ENCODE measurements at places on chromosomes 16 and 17.

GRCh38 chr16:68995011-68995504 lies 110.4 kb upstream of the HAS3 start:
- DNase-seq = peak; percentile 58

DNA sequence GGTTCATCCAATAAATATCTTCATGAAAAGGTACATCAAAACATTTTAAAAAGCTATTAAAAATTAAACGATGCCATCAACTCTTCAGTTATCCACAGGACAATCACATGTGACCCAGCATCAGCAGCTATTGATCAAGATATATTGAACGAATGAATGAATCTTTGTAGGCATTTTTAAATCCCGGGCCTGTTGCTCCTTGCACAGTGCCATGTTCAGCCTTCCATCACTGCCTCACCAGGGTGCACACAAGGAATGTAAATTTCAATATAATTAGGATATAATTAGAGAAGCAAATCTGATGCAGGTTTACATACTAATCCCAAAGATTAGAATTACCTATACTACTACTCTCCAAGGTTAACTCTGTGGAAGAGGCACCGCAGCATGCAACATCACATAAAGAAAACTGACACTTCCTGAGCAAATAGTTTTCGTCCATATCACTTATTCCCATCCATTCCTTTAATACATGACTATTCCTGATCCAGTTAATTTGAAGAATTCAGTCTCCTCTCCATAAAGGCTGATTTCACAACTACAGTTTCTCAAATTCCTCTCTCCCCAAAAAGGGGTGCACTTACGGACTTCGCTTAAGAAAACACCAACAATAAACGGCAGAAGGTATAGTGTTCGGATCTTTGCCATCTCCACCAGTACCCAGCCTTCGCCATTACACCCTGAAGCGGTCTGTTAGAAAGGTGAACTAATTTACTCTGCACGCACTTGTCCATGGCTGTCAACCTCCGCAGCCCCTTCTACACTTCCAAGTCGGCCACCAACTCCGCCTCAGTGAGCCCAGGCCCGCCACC lies 938 bp downstream of the NCOR1 start:
- DNase-seq = peak; percentile 13

- DNase-seq = no peak
Measured at GRCh38 chr16:50802000-50802399, 60.1 kb downstream of the CYLD start.

DNA sequence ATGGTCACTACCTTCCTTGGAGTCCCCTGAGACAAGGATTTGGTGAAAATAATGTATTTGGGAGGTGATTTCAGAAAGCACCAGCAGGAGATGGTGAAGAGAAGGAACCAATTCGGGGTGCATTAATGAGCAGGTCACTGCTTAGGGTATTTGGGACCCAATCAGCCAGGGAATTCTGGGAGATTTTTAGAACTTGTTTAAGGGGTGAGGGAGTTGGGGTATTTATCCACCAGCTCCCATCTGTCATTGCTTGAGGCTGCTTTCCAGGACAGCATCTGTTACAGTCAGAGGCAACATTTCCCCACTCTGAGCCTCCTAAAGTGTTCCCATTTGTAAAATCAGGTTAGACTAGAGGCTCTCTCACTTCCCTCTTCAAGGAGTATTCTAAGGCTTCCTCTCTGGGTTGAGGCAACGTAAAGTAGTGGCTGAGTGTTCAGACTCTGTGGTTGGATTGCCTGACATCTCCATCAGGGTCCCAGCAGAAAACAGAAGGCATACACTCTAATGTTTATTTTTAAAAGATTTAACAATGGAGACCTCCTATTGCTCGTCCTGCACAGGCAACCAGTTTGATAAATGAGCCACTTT lies 60.9 kb downstream of the CLEC19A start:
- no peak for DNase-seq

- DNase-seq = peak; percentile 42
Measured at GRCh38 chr17:66904760-66905624, 59.5 kb upstream of the CACNG4 start.

- DNase-seq = no peak
Measured at GRCh38 chr16:83629426-83629825, 178.4 kb upstream of the HSBP1 start.

GRCh38 chr16:88854306-88855111 lies 2.2 kb downstream of the GALNS start:
- DNase-seq = no peak

DNA sequence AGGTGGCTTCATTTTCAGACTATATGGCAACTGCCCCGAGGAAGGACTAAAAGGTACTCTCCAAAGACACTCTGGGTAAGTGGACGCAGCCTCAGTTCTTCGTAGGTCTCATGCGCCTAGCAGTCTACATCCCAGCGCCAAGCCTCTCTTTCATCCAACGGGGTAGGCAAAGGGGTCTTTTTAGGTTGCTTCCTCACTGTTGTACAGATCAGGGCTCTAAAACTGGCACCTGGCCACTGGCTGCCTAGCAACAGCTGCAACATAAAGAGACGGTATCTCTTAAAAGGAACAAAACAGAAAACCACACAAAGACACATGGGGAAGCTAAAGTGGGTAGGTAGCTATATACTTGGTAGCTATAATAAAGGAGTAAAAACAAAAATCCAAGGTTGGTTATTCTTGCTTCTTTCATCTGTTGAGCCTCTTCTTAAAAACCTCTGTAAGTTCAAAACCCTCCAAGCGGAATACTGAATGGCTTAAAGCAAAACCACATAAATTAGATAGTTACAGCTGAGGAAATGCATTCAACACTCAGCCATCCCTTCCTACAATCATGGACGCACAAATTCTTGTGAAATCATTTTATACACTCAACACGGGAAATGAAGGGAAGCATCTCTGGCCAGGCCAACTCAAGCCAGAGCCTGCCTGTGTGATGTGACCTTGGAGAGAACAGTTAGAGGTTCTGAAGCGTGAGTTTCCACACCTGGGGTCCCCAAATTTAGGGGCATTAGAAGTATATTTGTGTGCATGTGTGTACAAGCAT lies 22.7 kb downstream of the CYTH1 start:
- peak; percentile 19 for DNase-seq

- no peak for DNase-seq
Measured at GRCh38 chr17:57343717-57344116, 87.4 kb downstream of the MSI2 start.

DNA sequence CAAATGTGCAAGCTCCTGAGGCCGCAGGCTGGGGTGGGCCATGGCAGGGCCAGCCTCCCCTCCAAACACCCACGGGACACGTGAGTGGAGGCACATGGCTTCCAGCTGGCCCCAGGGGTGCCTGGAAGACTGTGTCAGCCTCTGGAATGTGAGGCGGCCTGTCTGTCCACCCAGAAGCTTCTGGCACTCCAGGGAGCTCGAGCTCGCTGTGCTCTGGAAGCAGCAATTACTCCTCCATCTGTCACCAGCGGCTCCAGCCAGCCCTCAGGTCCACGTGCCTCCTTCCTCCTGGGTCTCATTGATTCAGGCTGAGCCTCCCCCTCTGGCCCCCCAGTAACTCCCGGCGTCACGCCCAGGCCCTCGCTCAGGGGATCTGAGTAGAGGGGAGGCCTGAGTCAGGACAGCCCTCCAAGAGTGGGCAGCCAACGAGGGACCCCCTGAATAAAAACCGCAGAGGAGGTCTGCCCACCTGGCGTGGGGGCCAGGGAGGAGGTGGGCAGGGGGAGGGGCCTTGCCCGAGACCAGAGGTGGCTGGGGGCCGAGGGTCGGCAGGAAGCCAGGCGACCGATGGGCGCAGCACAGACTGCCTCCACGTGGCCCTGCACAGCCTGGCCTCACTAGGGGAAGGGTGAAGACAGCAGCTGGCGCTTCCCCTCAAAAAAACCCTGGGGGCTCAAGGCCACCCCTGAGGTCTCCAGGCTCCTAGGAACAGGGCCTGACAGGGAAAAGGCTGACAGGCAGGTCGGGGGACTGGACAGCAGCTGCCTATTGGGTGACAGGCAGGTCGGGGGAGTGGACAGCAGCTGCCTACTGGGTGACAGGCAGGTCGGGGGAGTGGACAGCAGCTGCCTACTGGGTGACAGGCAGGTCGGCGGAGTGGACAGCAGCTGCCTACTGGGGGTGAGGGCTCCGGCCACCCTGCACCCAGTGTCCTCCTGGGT lies 11.9 kb downstream of the PIEZO1 start:
- peak; percentile 95 for DNase-seq

GRCh38 chr17:76451506-76451905 lies 1.4 kb downstream of the UBE2O start:
- no peak for DNase-seq

DNA sequence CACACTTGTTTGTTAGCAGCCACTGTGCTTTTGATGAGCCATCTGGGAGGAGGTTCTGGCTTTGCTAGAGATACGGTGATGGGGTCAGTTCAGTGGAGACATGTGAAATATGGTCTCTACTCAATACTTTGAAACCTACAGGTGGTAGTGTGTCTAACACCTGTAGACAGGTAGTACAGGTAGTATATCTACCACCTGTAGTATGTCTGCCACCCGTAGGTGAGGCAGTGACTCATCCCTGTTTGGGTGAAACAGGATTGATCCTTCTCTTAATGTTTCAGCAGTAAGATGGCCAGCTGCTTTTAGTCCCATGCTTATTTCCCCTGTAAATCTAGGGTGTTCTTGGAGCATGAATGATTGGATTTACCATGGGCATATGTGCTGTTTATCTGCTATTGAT lies 240.8 kb downstream of the SNX29 start:
- DNase-seq = no peak

GRCh38 chr17:63716426-63716825 lies 16.5 kb upstream of the LIMD2 start:
- no peak for DNase-seq

GRCh38 chr17:41101586-41102259 lies at the start of gene KRTAP4-16:
TSS of gene KRTAP4-16 (minus strand) at chr17:41102209. CDS start at chr17:41102209, 0 bp downstream.
- DNase-seq = no peak

- no peak for DNase-seq
Measured at GRCh38 chr17:43577664-43578403, 31.7 kb upstream of the ETV4 start.

DNA sequence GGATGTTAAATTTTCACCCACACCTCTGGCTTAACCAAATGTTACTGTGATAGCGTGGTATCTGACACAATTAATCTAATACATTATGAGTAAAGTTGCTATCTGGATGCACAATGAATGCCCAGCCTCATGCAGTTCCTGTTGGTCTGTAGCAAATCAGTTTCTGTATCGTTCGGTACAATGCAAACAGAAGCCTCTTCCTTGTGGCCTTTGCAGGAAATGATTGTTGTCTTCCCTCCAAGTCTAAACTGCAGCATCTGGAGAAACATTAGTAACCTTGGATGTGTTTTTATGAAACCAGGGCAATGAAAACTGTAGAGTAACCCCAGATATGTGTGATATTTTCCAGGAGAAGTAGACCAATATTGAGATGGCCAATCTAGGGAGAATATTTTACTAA lies 46.8 kb downstream of the CYB561 start:
- peak; percentile 29 for DNase-seq

DNA sequence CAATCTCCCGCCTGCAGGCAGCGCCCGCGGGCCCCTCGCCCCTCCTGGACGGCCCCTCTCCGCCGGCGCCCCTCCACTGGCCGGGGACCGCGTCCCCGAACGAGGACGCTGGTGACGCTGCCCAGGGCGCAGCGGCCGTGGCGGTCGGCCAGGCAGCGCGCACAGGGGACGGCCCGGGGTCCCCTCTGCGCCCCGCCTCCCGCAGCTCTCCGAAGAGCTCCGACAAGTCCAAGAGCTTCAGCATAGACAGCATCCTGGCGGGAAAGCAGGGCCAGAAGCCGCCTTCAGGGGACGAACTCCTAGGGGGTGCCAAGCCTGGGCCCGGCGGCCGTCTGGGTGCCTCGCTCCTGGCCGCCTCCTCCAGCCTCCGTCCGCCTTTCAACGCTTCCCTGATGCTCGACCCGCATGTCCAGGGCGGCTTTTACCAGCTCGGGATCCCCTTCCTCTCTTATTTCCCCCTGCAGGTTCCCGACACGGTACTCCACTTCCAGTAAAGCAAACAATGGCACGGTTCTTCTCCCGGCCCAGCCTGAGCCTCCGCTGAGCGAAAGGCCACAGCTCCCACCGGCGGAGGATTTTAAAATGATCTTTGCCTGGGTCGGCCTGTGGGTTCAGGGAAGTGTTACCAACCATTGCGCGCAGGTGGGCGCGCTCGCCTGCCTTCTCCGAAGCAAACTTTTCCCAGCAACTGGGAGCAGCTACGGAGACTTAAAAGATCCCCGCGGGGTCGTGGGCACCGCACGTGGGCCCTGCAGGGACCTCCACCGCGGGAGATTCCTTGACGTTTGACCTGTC lies 1.1 kb downstream of the FOXL1 start:
- DNase-seq = no peak

GRCh38 chr16:83929811-83930555 lies 23.1 kb upstream of the OSGIN1 start:
- no peak for DNase-seq

- no peak for DNase-seq
Measured at GRCh38 chr16:19282101-19282500, 3.4 kb upstream of the CLEC19A start.

- DNase-seq = peak; percentile 46
Measured at GRCh38 chr17:77948690-77949114, 9.8 kb upstream of the TNRC6C start.

DNA sequence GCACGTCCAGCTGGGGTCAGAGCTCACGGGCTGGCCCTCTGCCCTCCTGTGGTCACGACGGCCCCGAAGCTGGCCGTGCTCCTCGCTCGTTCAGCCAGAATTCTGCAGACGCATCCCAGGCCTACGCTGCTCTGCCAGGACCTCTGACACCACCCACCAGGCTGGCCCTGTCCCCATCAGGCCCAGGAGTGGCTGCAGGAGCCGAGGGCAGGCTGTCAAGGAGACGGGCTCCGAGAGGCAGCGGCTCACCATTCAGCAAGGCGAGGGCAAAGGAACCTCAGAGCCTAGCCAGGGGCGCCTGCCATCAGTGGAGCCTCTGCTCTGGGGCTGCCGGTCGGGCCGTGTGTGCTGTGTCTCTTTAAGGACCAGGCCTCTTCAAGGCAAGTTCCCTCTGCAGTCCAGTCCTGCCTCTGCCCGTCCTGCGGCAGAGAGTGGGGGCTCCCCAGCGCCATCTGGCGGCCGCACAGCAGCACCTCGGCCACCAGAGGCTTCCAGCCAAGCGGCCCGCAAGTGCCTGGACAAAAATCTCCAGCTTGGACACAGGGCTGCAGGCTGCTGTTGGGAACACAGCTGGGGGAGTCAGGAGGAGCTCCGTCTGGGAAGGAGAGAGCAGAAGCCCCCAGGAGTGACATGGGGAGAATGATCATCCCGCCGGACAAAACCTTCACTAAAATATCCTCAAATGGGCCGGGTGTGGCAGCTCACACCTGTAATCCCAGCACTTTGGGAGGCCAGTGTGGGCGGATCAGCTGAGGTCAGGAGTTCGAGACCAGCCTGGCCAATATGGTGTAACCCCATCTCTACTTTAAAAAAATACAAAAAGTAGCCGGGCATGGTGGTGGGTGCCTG lies 7.4 kb upstream of the ABR start:
- peak; percentile 87 for DNase-seq

- peak; percentile 88 for DNase-seq
Measured at GRCh38 chr17:17237026-17237799, at the start of gene FLCN. TSS of gene FLCN (minus strand) at chr17:17237168. CDS start at chr17:17228137, 9,031 bp downstream.

- no peak for DNase-seq
Measured at GRCh38 chr17:8468127-8468526, 32.4 kb downstream of the NDEL1 start.
